Activated CD8-positive, alpha-beta T cell treated with anti-CD3 and anti-CD28 coated beads for 36 hours (primary cell): ENCODE measurements at places on chromosomes 2 and 18.
A peak's percentile ranks its signal among the peaks of the same experiment; 100 is the strongest.

- DNase-seq, result no peak
Measured at GRCh38 chr2:54191361-54192135, 64.5 kb downstream of the TSPYL6 start.

GRCh38 chr18:67417864-67418523 lies 98.5 kb downstream of the DSEL start:
- DNase-seq, result peak; percentile 17

GRCh38 chr2:144170179-144170578 lies 349.7 kb downstream of the ZEB2 start:
- DNase-seq, result no peak

DNA sequence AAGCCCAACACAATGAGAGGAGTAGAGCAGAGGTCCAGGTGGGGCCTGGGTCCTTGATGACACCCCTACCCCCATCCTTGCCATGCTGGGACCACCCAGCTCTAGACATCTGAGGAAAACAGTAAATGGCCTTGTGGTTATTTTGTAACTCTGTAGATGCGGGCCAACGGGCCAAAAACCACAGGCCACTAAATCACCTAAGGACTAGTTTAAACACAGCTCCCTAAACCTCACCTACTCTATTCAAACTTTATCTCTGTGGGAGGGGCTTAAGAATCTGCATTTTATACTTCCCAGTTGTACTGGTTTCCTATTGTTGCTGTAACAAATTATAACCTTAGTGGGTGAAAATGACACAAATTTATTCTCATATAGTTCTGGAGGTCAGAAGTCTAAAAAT lies 19.0 kb upstream of the SERTAD2 start:
- no peak for DNase-seq

DNA sequence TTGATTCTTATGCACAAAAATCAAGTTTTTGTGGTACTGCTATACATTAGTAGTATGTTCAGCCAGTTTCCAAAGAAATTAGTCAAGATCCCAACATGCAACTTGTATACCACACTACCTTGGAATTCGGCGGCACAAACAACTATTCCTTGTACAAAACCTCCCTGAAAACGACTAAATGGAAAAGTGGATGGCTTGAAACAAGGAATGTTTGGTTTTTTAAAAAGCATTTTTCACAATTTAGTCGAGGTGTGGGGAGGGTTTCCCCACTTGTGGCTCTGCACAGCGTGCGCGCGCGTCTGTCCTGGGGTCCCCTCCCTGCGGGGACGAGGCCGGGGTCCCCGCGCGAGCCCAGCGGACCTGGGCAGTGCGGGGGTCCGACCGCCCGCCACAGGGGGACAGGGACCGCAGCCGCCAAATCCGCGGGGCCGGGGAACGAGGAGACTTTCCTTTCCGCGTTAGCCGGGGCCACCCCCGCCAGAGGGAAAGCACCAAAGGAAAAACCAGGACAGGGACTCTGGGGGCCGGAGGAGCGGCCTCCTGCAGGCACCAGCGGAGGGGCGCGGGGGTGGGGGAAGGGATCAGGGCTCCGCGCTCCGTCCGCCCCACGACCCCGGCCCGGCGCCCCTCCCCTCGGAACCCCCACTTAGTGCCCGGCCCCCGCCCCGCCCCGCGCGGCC lies 534 bp upstream of the SOCS6 start:
- no peak for DNase-seq

DNA sequence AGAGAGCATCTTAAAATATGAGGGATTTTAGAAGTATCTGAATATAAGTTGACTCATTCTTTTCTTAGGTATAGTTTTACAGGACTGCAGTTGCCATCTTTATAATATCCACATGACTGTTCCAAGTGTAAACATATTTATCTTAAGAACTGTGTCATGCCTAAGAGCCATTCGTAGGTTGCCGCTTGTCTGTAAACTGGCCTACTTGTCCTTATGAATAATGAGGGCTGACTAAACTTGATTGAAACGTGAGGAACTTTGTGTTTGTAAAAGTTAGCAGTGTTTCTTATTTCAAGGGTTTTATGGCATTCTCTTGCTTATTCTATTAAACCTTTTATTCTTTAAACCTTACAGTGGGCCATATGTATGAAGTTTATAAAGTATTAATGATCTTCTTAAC lies 99.6 kb downstream of the MAP3K20 start:
- DNase-seq, result no peak

DNA sequence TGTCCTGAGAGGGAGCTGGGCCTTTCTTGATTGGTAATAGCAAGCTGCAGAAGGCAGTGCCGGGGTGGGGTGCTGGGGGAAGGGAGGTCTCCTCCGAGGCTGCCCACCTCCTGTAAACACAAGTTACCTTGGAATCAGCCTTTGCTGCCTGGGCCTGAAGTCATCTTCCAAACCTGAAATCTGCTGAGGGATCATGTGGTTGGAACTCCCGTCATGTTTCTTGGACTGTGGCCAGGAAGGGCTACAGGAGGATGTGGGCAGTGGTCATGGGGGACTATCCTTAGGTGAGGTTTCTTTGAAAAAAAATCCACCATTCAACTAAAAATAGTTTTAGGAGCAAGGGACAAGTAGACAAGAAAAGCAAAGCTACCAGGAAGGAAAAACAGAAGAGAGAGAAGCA lies 74.2 kb downstream of the CDK15 start:
- no peak for DNase-seq

- no peak for DNase-seq
Measured at GRCh38 chr2:208356846-208357574, 49.6 kb upstream of the PTH2R start.

DNA sequence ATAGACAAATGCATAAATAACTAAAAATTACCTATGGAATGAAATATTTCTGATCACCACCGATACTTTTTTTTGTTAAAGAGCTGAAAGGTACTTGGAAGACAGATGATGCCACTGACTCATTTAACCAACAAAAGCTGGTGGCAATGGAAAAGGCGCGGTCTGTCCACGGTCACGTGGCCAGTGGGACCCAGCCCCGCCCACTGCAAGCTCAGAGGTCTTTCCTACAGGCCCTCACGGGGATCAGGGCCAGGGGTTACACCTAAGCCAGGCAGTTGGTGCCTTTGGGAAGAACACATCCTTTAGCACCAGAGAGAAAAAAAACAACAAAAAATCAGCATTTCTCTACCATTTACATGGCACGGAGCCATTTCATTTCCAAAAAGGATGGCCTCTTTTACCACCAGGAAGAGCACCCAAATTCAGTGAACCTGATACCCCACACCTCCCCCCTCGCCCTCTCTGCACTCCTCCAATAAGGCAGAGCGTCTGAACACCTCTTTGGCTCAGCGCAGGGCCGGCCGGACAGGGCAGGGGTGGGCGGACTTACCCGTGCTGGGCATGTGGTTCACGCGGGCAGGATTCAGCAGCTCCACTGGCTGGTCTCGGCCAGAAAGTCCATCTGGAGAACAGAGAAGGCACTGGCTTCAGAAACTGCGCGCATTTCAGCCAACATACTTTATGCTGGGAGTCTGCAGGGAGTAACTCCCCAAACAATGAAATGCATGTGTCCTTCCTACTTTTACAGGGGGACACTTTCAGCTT lies 164.6 kb downstream of the HDAC4 start:
- DNase-seq, result no peak

GRCh38 chr2:212197776-212198175 lies 340.8 kb downstream of the ERBB4 start:
- DNase-seq, result no peak

DNA sequence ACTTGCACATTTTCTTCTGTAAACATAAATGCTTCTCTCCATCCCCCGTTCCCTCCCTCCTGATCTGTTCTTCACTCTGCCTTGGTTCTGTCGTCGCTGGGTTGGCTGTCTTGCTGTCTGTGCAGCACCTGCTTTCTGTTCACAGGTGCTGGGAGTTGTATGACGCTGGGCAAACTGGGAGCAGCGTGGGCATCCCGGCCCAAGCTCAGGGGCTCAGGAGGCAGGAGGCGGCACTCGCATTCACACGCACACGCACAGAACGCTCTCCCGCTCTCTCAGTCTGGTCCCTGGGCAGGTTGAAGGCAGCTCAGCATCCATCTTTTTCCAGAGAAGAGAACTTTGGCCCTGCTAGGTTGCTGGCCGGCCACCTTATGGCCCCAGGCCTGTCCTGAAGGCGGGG lies 55.7 kb downstream of the GBX2 start:
- DNase-seq, result no peak

- no peak for DNase-seq
Measured at GRCh38 chr2:36406296-36406695, 50.7 kb downstream of the CRIM1 start.

GRCh38 chr2:44769349-44770011 lies 172.0 kb upstream of the SIX3 start:
- DNase-seq, result no peak
